ENCODE measurements at places on chromosomes 7 and 10.
A peak's percentile ranks its signal among the peaks of the same experiment; 100 is the strongest.

DNA sequence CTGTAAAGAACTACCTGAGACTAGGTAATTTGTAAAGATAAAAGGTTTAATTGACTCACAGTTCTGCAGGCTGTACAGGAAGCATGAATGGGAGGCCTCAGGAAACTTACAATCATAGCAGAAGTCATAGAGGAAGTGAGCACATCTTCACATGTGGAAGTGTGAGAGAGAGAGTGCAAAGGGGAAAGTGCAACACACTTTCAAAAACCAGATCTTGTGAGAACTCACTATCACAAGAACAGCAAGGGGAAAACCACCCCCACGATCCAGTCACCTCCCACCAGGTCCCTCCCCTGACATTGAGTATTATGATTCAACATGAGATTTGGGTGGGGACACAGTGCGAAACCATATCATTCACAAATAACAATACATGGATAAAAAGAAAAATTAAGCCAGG, 24.5 kb downstream of the AVL9 start:
- no peak for DNase-seq

DNA sequence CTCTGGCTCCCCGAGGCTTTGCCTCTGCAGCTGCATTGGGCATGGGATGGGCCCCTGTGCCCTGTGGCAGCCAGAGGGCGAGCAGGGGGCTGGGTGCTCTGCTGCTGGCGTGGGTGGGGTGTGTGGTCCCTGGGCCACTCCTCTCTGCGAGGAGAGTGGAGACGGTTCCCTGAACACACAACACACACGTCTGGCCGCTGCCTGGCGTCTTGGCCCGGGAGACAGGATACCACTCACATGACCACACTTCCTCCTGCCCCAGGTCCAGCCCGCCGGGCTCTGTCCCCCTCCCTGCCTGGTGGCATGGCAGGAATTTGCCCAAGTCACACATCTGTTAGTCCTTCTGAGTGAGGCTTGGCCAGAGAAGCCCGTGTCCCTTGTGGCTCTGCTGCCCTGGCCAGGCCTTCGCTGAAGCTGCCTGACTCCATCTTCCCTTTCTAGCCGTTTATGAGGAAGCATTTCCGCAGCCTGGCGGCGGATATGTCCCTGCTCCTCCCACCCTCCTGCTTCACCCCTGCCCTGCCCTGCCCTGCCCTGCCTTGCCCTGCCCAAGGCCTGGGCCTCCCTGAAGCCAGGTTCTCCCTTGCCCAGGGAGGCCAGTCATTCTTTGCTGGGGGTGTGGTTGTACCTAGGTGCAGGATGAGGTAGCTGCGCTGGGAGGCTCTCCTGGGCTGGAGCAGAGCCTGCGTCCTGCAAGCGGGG, 3.0 kb downstream of the BRI3 start:
- no peak for DNase-seq

GRCh38 chr7:47453093-47454061, 128.5 kb downstream of the TNS3 start:
- DNase-seq = no peak

GRCh38 chr10:130432850-130433249, 296.7 kb downstream of the GLRX3 start:
- no peak for DNase-seq

- DNase-seq = no peak
Observed at GRCh38 chr7:24779283-24779655, 22.0 kb upstream of the GSDME start.

GRCh38 chr7:74489997-74490945, 36.6 kb downstream of the GTF2IRD1 start:
- DNase-seq = no peak

GRCh38 chr7:142168746-142169145, 57.2 kb downstream of the MGAM2 start:
- peak; percentile 35 for DNase-seq

All from ACHN (cell line).